GM03348 (cell line): ENCODE measurements at places on chromosomes 3 and 15.

DNA sequence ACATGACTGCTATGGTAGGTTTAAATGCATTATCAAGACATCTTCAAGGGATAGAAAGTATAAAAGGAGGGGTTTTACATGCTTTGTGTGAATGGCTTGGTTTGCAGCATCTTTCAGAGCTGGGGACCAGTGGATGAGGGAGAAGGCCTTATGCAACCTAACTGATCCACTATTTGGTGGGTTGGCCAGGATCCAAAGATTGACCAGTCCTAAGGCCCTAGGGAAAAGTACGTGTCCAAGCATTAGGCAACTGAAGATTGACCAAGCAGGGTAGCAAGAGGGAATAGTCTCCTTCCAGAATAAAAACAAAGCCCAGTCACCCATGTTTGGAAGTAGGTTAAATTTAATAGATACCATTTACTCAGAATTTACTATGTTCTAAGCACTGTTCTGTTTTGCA lies 509.3 kb downstream of the EPHB1 start:
- no peak for DNase-seq

DNA sequence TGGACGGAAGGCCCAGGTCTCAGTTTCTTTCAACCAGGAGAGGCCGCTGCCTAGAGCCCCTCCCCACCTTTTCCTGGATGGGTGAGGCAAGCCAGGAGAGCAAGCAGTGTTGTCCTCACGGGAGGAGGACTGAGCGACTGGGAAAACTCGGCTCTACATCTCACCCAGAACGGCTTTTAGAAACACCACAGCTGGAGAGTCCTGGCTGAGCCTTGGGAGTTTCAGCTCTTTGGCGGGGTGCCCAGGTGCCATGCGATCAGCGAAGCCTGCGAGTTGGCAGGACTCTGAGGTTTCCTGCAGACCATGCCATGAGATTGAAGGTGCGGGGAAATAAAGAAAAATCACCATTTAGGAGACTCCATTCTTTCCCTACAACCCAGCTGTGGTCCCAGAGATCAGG lies 26.0 kb downstream of the PPCDC start:
- DNase-seq: no peak

DNA sequence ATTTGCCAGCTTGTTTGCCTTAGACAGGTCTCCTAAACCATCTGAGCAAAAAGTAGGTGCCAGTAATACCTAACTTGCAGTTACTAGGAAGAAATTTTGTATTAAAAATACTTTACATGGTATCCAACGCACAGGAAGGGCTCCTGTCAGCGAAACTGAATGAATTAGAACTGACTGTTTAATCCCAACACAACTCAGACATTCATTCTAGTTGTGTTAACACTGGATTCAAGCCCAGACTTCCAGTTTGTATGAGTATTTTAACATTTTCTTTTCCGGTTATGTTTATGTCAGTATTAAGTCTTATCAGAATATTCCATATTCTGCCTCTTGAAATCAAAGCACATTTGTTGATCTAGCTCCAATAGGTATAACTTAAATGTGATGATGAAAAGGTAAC lies 82.0 kb upstream of the SOX2 start:
- no peak for DNase-seq

GRCh38 chr3:190617185-190617584 lies 103.3 kb downstream of the IL1RAP start:
- no peak for DNase-seq

DNA sequence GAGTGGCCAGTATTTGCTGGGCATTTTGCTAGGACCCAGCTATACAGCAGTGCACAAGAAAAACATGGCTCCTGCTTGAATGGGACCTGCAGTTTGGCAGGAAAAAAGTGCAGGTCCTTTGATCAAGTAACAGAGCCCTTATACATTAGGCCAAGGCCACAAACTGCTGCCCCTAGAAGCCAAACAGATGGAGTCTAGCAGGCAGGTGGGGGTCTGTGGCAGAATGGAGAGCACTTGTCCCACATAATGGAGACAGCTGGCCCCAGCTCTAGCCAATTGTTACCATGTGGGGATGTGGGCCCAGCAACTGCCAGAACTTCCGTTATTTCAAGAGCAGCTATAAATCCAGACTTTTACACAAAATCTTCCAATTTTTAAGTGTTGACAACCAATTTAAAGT lies 79.3 kb downstream of the SHQ1 start:
- DNase-seq: no peak

- DNase-seq: no peak
These were observed 14.3 kb downstream of the RHOA start for GRCh38 chr3:49397470-49397869.

- DNase-seq: no peak
These were observed 12.3 kb upstream of the MB21D2 start for GRCh38 chr3:192929755-192930547.

- DNase-seq: no peak
These were observed 15.6 kb downstream of the NDN start for GRCh38 chr15:23671481-23671880.

DNA sequence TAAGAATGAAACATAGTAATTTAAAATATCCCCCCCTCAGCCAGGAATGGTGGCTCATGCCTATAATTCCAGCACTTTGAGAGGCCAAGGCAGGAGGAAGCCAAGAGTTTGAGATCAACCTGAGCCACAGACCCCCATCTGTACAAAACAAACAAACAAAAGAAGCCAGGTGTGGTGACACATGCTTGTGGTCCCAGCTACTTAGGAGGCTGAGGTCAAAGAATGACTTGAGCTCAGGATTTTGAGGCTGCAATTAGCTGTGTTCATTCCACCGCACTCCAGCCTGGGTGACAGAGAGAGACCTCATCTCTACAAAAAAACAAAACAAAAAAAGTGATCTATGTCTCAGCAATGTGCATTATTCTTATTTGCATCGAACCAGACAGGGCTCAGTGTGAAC lies 800.8 kb downstream of the MCTP2 start:
- no peak for DNase-seq

DNA sequence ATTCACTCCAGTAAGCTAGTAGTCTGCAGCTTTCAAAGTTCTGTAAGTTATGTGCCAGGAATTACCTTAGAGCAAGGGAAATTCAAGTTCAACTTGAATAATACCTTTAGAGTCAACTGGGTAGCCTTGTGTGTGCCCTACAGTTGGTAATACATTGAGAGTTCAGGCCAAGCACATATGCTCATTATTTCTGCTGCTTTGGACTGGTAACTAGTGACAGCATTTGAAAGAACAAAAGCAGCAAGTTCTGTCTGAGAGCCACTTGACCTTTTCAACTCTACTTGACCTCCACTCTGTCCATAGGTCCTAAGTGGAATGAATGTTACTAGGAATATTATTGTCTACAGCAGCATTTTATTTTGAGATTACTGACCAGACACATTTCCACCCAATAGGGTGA lies 723.5 kb downstream of the NLGN1 start:
- DNase-seq: no peak

- DNase-seq: peak; percentile 71
These were observed 244.5 kb downstream of the CD47 start for GRCh38 chr3:107846279-107846852.

DNA sequence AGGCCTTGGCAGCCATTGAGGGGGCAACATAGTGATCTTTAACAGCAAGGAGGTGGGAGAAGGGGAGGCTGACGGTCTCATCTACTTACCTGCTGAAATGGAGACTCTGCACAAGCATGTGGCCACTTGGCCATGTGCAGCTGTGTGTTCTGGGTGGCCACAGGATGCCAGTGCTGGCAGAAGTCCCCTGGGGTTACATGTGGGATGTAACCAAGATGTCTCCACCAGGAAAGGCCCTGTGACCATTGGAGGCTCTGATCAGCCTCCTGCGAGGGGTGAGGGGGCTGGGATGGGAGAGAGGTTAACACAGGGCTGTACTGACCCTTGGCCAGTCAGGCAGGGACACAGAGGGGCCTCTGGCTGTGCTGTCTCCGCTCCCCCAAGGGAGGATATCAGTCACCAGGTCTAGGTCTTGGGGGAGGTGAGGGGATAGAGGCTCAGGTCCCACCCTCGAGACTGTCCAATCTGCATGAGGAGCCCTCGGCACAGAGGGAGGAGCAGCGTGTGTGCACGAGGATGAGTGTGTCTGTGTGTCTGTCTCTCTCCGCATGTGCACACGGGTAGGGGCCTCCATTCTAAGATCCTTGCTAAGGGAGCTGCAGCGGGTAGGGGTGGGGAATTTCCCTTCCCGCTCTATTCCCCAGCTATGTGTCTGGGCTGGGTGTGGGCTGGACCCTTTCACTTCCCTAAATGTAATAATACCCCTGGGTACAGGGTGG lies 19.5 kb downstream of the PRKCD start:
- DNase-seq: no peak

DNA sequence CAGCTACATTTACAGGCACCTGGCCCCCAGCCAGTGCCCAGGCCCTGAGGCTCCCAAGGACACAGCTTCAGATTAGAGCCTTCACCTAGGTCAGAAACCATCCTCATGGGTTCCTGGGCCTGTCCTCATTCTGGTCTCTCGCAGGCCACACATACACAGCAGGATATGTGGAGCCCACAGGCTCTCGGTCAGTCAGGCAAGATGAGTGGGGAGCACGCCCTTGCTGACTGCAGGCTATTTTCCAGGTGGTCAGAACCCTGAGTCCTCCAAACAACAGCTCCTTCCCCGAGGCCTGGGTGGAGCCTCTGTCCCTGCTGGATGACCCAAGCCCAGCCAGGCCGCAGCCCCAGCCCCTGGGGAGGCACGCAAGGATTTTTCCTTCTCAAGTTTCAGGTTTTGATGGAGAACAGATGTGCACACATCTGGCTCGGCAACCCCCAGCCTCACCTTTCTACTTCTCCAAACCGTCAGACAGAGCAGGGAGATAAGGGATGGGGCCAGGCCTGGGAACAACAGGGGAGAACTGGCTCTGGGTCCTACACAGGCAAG lies 1.6 kb downstream of the STRA6 start:
- no peak for DNase-seq

GRCh38 chr3:71323558-71323957 lies 260.0 kb downstream of the FOXP1 start:
- no peak for DNase-seq

GRCh38 chr15:91289324-91289723 lies 189.3 kb downstream of the SV2B start:
- no peak for DNase-seq

GRCh38 chr3:13043656-13044055 lies 29.6 kb downstream of the IQSEC1 start:
- no peak for DNase-seq

DNA sequence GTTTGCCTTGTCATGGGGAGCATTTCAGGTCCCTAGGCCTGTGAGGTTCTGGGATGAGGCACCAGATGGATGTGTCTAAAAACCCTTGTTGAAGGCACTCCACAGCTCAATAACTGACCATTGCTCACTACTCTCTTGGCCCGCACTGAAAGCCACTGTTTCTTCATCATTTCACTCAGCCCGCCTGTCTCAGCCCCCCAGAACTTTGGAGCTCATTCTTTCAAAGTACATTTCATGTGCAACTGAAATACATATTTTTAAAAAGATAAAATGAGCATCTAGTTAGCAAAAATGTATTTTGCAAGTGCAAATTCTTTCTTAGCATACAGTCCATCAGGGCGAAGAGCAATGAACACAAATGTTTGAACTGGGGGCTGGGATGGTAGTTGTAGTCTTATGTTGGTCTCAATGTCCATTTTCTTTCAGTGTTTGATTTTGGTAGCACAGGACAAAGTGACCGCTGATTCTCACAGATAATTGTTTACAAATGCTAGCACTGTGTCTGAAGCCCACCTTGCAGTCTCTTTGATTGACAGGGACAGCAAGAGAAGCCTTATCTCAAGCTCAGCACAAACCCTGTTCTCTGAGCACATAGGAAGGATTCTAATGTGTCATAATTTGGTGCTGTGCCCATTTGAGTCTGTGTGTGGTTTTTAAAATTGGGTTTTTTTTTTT lies 19.6 kb downstream of the HEMK1 start:
- peak; percentile 25 for DNase-seq

- peak; percentile 84 for DNase-seq
These were observed 1.2 kb upstream of the TYRO3 start for GRCh38 chr15:41557673-41558399.

GRCh38 chr15:48493763-48494225 lies 151.7 kb downstream of the FBN1 start:
- DNase-seq: no peak

- no peak for DNase-seq
These were observed 67.6 kb upstream of the C3orf49 start for GRCh38 chr3:63751459-63751858.

GRCh38 chr3:160837394-160837980 lies 81.5 kb downstream of the PPM1L start:
- no peak for DNase-seq

DNA sequence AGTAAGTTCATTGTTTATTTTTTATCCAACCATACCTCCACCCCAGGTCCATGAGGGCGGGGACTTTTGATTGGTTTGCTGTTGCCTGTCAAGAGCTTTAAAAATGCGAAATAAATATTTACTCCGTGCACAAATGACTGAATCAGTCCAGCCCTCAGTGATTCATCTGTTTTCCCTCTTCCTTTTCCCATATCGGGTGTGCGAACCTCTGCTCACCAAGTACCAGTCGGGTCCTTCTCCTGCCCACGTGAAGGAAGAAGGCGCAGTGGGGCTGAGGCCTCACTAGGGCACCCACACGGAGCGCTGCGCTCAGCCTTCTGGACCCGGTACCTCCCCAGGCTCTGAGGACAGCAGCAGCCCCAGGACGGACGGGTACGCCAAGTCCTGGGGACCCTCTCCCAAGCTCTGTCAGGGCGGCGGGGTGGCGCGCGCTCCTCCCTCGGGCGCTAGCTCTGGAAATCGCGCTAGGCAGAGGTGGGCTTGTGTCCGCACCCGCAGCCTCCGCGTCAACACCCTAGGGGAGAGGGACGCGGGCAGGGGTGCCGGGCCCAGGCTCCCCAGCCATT lies 70.5 kb upstream of the EPHB3 start:
- no peak for DNase-seq

DNA sequence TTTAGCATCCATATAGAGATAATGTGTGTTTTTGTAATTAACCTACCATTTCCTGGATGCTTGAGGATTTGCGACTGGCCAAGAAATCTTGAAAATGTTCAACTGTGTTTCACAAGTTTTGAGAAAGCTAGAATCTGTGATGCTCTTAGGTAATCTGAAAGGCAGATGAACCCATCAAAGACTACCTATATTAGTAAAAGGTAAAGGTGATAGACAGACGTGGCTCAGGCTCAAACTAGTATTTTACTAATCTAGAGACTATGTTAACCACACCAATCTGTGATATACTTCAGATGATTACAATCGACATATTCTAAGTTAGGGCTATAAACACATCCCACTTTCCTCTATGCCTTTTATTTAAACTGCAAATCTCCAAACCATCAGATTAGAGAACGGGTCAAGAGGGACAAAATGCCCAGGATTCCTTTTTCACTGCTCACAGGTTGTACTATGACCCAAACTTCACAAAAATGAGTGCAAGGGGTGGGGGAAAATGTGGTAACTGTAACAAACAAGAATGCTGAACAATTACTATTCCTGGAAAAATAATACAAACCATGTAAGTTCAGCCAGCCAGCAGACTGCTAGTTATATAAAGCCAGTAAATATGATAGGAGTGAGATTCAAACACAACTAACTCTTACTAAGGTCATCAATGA lies 295.1 kb downstream of the FOXP1 start:
- peak; percentile 11 for DNase-seq

DNA sequence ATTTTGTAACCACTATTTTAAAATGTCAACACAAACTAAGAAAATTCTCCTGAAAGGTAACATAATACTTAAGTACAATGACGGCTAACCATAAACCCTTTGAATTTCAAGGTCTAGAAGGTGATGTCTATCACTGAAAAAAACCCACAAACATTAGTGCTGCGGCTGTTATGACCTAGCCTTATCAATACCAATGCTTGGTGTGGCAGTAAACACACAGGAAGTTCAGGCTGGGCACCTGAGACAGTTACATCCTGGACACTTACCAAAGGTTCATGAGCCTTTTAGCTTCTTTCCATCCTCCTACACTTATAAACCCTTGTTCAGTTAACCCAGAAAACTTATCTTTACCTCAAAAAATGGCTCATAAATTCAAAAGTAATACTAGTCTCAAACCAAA lies 5.8 kb downstream of the HSPBAP1 start:
- no peak for DNase-seq
